Jurkat, Clone E6-1 (cell line): ENCODE measurements at places on chromosomes 16 and 17.

DNA sequence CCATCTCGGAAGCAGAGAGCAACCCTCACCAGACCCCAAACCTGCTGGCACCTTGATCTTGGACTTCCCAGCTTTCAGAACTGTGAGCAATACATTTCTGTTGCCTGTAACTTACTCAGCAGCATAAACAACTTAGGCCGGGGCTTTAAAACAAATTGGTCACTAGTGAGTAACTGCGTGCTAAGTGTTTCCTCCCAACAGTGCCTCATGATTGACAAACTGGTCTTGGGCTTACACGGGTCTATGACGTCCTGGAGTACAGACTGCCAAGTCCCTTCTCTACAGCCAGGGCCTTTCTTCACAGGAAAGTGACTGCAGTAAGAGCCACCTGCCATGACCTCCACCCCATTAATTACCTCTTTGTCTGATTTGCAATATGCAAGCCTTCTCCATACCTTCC lies 136.7 kb downstream of the XYLT1 start:
- no peak for DNase-seq

DNA sequence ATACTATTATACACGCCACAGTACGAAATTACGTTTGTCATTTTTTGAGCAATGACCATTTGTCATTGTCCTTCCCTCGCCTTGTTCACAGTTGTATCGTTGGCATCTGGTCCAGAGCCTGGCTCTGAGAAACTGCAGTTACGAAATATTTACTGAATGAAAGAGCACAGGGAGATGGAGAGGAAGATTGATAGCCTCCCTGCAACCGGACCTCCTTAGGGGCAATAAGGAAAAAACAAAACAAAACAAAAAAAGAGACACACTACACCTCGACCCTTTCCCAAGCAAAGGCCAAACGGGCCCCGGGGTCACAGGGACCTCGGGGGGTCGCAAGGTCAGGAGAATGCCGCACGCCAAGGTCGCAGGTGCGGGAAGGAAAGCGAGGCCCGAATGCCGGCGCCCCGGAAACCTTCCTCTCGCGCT lies 857 bp downstream of the GOT2 start:
- DNase-seq = no peak

GRCh38 chr17:40473573-40474365 lies 27.7 kb downstream of the TNS4 start:
- DNase-seq = no peak

GRCh38 chr17:2808367-2809335 lies 12.4 kb downstream of the RAP1GAP2 start:
- DNase-seq = no peak

DNA sequence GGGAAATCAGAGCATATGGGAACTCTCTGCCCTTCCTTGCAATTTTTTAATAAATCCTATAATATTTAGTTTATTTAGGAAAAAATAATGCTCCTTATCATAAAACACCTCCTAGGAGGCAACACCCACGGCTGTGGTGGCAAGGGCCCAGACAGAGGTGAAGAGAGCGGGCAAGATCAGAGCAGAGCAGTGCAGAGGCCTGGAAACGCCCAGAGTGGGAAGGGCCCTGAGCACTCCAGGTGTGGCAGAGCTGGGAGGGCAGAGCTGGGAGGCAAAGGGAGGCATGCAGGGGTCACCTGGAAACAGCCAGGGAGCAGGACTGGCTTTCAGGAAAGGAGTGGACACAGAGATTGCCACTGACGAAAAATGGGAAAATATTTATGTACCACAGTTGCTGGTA lies 17.3 kb downstream of the FBXO31 start:
- DNase-seq = no peak
